ENCODE measurements at places on chromosomes 3 and 15.

DNA sequence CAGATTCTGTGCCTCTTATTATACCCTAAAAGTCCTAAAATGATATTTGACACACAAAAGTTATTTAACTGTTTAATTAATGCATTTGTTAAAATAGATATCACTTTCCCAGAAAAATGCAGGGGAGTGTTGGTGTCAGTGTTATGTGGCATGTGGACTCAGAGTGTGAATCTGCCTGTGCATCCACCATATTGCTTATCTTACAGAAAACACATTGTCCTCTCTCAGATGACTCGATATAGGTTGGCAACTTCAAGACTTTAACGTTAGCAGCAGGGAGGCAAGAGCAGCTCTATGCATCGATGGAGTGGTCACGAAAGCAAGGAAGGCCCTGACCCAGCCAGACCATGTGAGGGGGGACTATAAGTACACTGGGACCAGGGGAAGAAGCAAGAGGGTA, 165.4 kb upstream of the DCBLD2 start:
- DNase-seq: no peak

- DNase-seq: peak; percentile 56
Measured at GRCh38 chr15:90101969-90102890, at the start of gene IDH2. Gene IDH2, minus strand, starts transcription at chr15:90102468. Its CDS starts 78 bp downstream, at chr15:90102390.

- DNase-seq: no peak
Measured at GRCh38 chr3:104368760-104369159, 997.9 kb upstream of the ALCAM start.

GRCh38 chr3:26713091-26713490, 90.5 kb downstream of the LRRC3B start:
- DNase-seq: no peak

GRCh38 chr3:152056481-152056880, 183.0 kb downstream of the SUCNR1 start:
- DNase-seq: no peak

GRCh38 chr15:75148280-75148679, 53.4 kb upstream of the C15orf39 start:
- DNase-seq: no peak

DNA sequence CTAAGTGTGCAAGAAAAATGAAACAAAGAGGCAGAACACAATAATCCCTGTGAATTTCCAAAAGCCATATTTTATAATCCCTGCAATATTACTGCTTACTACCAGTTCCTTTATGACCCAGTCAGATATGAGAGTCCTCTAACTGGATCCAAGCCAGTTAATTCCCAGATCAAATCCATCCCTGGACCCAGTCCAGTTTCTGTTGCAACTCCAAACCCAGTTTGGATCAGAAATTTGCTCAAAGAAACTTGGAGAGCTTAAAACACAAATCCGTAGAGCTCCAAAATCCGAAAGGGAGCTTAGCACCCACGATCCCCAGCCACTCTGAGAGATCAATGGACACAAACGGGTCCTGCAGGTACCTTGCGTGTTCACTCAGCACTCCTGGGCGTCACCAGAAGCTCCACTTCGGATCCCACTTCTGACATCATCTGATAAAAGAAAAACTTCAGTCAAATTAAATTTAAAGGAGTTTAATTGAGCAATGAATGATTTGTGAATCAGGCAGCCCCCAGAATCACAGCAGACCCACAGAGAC, 32.6 kb upstream of the THUMPD3 start:
- DNase-seq: no peak

DNA sequence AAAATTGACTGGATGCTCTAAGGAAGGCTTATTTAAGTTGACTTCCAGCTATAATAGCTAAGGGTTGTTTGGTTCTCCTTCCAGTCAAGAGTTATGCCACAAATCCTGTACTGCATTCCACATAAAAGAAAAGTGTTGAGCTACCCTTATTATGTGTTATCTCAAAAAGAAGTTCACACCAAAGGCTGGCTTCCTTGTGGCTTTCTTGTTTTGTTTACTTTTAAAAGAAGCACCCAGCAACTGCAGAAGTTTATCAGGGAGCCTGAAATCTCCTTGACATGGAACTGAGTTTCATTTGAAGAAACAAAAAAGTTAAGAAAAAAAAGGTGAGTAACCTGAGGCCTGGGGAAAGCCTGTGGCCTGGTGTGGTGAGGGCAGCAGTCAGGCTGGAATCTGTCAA, 10.2 kb downstream of the MGLL start:
- no peak for DNase-seq

- DNase-seq: no peak
Measured at GRCh38 chr3:104388619-104389018, 978.1 kb upstream of the ALCAM start.

- DNase-seq: no peak
Measured at GRCh38 chr15:80836223-80836622, 57.1 kb downstream of the CEMIP start.

DNA sequence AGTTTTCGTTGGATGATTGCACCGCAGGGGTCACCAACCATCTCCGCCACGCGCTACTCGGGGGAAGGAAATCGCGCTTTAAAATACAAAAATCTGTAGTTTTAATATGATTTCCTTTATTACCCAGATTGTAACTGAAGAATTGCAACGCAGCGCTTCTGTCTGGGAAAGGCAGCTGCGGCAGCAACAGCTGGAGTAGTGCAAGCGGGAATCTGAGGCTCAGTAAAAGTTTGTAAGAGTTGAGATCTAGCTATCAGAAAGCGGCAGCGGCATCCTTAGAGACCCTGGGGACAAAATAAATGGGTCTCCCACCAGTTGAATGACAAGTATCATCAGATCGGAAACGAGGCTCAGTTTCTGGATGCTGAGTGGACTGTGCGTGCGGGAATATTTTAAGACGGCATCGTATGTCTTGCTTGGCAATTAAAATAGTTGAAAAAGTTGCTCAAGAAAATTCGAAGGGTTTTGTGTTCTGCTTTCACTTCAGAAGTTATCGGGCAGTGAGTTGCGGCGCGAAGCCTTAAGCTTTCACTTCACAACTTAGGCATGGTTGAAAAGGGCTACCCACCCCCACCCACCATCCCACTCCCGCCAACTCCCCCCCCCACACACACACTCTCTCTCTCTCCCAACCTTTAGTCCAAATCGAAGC, 2.7 kb downstream of the MECOM start:
- no peak for DNase-seq

GRCh38 chr3:178476886-178477285, 59.4 kb upstream of the KCNMB2 start:
- DNase-seq: no peak

- DNase-seq: no peak
Measured at GRCh38 chr3:1462371-1462770, 369.5 kb downstream of the CNTN6 start.

DNA sequence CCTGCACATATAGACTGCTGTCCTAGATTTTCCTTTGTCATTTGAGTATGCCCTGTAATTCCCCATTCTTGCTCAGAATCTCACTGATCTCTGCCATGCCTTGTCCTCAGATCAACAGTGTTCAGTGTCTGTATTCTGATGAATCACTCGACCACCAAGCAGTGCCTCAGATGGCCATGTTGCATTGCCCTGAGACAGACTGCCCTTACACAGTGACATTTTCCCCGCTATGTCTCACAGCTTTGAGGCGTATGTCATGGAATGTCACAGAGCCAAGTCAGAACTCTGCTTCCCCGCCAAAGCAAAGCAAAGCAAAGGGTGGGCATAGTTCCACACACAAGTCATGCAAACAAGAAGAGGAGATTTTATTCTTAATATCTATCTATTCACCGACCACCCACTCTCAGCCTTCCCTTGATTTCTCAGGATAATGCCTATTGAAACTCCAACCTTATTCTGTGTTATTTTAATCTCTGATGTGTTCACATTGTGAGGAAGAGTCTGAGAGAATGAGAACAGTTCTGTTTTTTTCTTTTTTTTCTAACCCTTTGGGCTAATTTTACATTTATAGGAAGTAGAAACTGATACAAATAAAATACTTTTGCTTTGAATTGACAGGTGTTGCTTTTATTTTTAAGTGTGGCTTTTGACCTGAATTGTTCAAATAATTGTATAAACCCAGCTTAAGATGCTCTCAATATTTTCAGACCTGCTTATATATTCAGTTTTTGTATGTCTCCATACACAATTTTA, 16.9 kb upstream of the PSMD6 start:
- no peak for DNase-seq

DNA sequence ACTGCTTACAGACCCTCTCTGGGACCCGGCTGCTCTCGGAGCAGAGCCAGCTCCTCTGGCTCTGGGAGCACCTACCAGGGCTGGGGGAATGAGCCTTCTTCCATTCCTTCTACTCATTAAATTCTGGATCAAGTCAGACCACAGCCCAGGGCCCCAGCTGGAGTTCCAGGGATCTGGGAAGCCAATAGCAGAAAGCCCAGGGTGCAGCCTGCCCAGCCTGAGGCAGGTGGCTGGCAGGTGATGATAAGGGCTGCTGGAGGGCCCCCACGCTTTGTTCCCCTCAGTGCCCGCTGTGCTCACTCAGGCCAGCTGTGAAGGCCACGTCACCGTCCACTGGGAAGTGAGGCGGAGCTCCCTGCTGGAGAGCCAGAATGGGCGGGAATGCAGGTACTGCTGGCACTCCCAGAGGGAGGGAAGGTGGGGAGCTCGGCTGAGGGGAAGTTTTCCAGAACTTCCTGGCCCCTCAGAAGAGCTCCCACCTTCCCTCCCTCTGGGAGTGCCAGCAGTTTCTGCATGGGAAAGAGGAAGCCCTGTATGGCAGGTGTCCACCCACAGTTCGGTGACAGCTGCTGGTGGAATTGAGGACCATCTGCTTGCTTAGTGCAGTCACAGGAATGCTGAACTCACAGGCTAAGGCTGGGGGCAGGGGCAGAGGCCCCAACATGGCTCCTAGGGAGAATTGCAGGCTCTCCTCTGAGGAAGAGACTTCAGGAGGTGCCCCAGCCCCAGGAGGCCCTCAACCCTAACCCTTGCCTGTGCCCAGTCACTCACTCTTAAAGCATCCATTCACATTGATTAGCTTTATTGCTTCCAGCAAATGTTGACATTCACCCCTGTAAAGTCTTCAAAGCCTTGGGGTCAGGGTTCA, 12.6 kb upstream of the RTP3 start:
- DNase-seq: no peak

- DNase-seq: no peak
Measured at GRCh38 chr15:81941479-81941878, 104.3 kb downstream of the MEX3B start.

DNA sequence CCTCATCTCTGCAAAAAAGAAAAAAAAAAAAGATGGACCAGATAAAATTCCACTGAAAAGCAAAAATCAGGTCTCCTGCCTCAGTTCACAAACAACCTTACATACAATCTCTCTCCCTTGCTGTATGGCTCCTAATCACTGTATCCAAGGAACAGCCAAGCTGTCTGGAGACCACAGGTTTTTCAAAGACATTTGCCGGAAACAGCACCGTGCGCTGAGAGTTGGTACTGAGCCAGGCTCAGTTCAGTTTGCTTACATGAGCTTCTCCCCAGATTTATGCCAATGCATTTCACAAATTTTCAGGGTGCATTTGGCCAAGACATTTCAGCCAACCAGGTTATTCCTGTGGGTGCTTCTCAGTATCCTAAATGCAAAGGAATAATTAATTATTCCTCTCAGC, 4.1 kb downstream of the ACP3 start:
- DNase-seq: no peak

- DNase-seq: peak; percentile 21
Measured at GRCh38 chr3:107524841-107525643, 2.3 kb downstream of the BBX start.

DNA sequence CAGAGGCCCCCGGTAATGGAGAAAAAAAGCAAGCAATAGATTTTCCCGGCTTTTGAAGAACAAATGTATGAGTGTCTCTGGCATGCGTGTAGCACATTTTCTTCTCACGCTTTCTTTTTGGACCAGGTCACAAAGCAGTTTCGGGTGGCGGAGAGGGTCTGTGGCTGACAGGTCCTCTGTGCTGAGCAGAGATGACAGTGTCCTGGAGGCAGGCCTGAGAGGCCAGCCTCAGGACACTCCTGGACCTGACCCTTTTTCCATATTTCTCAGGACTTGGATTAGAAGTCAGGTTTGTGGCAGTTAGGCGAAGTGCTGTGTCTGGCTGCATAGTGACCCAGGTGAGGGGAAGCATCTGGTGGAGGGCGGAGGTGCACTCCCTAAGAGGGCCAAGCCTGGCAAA, 52.9 kb downstream of the KLF13 start:
- DNase-seq: no peak

GRCh38 chr3:53318522-53318921, 28.8 kb downstream of the DCP1A start:
- DNase-seq: no peak

GRCh38 chr3:172194702-172195406, 155.5 kb downstream of the FNDC3B start:
- DNase-seq: no peak

DNA sequence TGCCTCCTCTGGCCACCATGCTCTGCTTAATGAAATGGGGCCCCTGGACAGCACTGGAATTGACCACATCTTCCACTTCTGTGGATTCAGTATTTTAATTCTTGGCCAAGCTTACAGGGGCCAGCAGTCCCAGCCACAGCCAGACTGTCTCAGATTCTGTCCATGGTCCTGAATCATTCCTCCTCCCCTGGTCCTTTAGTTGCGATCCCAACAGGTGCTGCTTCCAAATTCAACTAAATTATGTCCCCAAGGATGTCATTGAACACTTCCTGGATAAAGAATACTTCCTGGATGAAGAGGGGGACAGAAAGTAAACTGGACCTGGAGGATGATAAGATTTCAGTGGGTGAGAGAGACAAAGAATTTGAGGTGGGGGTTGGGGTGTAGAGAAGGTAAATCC, 111.1 kb upstream of the FOXB1 start:
- no peak for DNase-seq

DNA sequence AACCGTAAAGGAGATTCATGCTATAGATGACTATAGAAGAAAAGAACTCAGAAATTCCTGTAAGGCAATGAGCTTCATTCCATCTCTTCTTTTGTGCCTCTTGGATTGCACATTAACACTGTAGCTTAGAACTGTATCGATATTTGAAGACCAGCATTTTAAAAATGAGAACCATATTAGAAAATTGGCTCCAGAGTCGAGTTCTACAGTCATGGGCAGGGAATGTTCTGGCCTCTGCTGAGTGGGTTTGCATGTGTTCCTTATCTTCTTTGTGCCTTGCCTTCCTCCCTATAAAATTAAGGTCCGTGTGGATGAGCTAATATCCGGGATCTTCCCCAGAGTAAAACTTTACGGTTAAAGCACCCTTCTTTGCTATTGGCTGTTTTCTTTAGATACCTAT, 77.4 kb upstream of the PLCL2 start:
- no peak for DNase-seq
